ENCODE measurements at places on chromosomes 12 and 14.

DNA sequence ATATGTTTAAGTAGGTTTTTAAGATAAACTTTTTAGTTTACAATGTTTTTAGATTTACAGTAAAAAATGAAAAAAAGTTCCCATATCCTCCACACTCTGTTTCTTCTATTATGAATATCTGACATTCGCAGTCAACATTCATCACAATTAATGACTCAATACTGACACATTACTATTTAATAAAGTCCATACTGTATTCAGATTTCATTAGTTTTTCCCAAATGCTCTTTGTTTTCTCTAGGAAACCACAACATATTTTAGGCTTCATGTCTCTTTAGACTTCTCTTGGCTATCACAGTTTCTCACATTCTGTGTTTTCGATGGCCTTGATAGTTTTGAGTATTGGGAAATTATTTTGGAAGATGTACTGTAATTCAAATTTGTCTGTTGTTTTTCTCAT is 399.8 kb downstream of the SLC6A15 start:
- no peak for DNase-seq

- DNase-seq, result no peak
Observed at GRCh38 chr12:41993283-41993682, 151.4 kb downstream of the GXYLT1 start.

DNA sequence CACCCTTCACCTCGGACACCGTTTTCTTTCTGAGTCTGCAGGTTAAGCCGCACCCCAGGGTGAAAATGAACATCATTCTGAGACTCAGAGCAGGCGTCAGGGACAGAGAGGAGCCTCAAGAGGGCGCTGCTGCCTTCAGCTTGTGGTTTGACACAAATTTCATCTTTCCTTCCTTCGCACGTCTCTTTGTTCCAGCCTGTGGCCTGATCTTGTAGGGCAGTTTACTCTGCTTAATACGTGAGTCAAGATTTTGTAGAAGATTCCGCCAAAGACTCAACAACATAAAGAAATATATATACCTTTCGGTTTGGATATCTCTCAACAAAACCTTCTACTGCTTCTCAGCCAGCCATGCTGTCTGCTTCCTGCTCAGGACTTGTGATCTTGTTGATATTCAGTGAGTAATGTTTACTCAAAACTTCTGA is 329.3 kb upstream of the OR4E1 start:
- DNase-seq, result no peak

DNA sequence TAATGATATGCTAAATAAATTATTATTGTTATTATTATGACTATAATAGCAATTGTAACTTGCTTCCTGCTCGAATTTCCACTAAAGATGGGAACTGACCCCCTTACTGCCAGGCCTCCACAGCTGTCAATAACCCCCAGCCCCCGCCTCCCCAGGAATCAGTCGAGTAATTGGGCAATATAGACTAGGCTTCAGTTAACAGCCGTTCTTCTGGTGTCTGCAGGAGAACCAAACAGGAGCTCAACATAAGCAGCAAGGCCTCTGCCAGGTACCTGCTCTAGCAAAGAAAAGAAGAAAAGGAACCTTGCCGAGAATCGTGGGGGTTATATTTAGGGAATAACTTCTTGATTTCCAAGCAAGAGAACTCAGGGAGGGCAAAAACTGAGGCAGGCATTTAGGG is 21.8 kb downstream of the HOXC4 start:
- DNase-seq, result no peak

DNA sequence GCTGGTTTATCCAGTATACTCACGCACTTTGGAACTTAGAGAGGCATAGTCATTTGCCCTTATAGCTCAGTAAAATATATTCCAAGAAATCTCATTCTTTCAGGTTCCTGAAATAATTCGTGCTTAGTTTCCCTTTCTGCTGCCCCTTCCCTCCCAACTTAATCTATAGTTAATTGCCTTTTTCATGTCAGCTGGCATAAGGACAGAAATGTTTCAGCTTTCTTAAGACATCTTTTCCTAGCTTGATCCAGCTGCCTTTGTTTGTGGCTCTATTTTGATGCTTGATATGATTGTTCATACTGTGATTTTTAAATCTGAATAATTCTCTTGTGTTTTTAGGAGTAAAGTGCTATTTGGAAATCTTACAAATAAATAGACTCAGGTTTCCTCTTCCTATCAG is 120.0 kb upstream of the SEL1L start:
- no peak for DNase-seq

- no peak for DNase-seq
Observed at GRCh38 chr12:124560146-124560890, 7.1 kb downstream of the NCOR2 start.

GRCh38 chr14:68665792-68666204 is 127.1 kb downstream of the ZFP36L1 start:
- DNase-seq, result no peak

- no peak for DNase-seq
Observed at GRCh38 chr12:11704089-11704488, 54.6 kb downstream of the ETV6 start.

DNA sequence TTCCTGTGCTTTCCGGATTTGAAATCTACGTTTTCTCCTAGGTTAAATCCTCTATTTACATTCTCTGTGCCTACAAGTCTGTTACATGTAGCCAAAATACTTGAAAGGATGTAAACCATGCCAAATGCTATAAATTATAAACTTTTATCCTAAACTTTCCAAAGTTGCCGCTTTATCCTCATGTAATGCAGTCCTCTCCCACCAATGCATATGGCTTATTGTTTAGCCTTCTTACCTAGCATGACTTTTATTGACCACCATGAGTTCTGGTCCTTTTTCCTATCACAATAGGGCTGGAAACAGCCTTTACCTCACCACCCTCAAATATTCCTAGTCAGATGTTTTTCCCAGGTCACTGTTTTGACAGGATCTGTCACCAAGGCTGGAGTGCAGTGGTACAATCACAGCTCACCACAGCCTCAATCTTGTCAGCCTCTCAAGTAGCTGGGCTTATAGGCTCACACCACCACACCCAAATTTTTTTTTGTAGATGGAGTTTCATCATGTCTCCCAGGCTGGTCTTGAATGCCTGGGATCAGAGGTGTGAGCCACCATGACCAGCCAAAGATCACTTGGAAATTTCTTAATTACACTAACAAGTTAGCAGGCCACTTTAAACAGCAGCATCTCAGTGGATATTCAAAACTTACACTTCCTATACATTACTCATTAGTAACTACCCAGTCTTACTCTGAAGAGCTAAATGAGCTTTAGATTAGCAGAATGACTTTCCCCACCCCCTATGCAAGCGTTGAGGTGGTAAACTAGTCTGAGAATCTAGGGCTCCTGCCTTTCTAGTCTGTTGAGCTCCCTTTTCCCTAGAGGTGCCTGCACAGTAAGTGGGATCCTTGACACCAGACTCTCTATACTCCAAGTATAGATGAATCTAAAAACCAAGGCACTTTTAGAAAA is 4.1 kb downstream of the TUBA1B start:
- DNase-seq, result no peak

GRCh38 chr12:4771960-4772566 is 51.9 kb downstream of the GALNT8 start:
- DNase-seq, result no peak

- DNase-seq, result no peak
Observed at GRCh38 chr12:66195242-66195641, 6.2 kb downstream of the IRAK3 start.

DNA sequence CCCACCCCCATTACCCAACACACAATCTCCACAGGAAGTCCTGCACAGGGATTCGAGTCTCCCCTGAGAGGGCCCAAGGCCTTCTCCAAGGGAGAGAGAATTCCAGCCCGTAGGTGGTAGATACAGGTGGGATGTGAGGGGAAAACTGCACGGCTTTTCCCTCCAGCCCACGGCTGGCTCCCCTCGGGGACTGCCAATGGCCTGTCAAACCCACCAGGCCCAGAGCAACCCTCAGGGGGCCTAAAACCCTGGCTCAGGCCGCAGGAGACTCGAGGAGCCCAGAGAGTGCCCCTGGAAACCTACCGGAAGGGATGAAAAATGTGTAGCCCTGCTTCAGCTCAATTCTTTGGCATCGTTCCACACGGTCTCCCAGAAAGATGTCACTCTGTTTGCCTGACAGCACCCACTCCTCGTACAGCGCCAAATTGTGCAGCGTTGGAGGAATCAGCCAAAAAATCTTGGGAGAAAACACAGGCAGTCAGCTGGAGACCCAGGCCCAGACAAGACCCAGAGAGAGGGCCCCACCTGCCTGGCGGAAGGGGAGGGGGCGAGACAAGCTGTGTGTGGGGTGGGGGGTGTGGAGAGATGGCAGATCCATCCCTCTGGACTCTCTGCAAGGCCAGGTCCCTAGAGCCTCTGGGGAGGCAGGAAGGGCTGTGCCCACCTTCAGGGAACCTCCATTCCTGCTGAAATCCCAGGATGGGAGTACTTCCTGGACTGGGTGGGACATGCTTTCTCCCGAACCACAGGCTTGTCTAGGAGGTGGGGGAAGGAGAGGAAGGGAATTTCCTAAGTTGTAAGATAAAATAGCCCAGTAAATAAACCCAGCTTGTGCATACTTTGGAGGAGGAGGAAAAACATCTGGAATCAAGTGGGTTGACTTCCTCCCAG is 48.1 kb downstream of the KDM2B start:
- no peak for DNase-seq

DNA sequence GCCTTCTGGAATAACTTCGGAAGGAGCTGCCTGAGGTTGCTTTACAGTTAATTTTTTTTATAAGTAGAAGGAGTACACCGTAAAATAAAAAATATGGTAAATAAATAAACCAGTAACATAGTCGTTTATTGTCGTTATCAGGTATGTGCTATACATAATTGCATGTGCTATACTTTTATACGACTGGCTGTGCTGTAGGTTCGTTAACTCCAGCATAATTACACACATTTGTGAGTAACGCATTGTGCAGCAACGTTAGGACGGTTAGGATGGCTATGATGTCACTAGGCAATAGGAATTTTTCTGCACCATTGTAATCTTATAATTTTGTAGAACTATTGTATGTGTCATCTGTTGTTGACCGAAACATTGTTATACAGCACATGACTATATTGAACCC is 8.5 kb downstream of the EXD2 start:
- no peak for DNase-seq

DNA sequence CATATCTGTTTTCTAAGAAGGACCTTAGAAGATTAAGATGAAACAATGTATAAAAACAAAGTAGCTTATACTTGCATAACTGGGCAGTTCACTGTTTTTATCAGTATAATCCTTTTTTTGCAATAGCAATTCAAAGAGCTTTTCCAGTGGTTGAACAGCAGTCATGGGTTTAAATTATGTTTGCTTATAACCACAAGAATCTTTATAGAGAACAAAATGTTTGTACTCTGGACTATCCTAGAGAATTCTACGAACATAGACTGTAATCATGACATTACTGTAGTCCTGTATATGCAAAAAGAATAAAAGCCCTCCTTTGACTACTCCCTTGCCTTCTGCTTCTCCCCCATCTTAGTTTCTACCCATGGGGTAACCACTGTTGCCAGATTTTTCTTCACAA is 5.7 kb downstream of the FAM177A1 start:
- no peak for DNase-seq

DNA sequence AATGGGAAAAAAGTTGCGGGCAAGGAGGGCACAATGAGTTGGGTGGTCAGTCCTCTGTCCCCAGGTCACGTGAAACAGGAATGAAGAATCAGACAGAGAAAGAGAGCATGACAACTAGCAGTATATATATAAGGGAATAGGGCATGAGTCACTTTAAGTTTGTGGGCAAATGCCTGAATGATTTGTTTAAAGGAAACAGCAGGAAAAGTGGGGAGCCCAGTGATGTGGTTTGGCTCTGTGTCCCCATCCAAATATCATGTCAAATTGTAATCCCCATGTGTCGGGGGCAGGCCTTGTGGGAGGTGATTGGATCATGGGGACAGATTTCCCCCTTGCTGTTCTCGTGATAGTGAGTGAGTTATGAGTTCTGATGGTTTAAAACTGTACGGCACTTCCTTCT is 195.3 kb upstream of the IGF1 start:
- no peak for DNase-seq

DNA sequence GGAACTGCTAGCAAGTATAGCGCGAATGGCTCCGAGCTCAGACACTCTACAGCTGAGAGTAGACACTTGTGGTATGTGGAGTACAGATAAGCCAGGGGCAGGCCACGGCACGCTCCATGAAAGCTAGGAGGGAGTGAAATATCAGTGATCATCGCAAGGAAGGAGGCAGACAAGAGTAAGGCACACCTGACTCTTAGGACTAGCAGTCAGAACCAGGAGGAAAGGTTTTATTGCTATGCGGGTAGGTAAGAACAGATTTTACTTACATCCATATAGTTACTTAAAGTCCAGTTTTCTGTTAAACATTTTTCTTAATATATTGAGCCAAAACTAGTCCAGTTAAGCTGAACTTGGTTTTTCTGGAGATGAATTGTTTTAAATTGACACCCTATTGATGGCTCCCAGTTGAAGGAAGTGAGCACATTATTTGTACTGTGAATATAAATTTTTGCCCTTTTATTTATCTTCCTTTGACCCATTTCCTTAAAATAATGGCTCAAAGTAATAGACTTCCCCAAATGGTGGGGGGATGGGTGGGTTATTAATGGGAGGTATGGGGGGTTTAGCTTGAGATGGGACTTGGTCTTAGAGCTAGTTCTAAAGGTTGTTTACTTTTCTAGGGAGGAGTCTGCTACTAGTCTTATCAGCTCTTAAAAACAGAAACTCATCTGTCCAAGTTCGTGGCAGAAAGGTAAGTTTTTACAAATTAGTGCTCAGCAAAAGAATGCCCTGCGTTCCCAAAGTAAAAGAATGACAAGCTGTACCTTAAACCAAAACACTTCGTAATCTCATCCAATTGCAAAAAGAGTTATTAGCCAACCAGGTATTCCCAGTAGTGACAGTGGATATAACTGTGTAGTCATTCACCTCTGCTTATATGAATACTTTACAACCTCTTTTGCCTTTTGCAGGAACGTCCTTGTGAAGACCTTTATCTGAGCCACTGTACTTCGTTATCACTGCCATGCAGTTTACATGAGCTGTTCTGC is 5.8 kb downstream of the HNRNPA1 start:
- no peak for DNase-seq

GRCh38 chr14:70291396-70291795 is 68.1 kb downstream of the COX16 start:
- no peak for DNase-seq

- DNase-seq, result no peak
Observed at GRCh38 chr12:16949371-16949770, 343.4 kb upstream of the LMO3 start.

DNA sequence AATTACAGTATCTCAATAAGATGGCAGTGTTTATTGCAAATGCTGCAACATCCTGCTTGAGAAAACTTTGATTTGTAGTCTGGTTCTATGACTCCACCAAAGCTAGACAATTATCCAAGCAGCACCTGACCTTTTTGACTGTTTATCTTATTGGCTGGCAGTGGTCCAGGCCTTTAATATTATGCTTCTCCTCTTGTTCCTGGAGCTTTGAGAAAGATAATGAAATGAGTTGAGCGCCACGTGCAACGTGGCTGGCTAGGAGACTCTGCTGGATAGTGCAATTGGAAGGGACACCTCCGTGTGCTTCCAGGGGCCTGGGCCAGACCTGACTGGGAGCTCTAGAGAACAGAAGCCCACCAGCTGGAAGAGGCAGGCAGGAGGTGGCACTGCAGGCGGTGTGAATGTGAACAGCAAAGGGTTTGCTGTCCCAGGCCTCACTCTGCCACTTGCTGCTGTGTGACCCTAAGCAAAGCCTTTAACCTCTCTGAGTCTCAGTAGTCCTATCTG is 349.3 kb downstream of the CACNA1C start:
- DNase-seq, result no peak
